ENCODE measurements at places on chromosomes 2 and 18.

DNA sequence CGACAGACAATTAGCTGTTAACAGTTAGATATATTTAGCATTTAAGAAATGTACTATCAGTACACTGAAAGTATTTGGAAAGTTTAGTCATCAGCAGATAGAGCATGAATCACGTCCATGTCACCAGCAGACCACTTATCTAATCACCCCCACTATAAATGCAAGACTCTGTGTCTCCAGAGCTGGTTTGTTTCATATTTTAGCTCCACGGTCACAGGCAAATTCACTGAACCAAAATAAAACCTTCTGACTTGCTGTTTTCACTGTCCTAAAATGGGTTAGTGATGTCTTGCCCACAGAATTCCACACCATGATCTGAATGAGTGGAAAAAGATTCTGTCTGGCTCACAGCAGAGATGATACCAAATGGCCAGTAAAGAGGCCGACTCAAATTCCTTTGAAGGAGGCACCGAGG, 64.9 kb downstream of the CDH2 start:
- no peak for DNase-seq

DNA sequence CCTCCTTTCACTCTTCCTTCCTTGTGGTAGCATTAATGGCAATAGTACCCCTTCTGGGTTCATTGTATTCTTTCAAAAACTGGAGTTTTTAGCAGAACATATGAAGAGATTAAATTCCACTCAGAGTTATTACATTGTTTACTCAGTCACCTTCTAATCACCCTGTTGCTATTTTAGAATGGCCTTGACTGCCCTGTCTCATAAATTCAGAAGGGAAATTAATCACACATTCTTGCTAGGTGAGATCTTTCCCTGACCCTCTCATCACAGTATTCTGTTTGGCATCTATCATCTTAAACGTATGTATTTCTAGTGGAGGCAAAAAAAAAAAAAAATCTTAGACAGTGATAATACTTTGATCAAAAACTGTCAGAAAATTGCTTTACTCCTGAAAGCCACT, 760.4 kb downstream of the ADCYAP1 start:
- DNase-seq: no peak

GRCh38 chr18:37571266-37571665, 5.7 kb upstream of the CELF4 start:
- DNase-seq: no peak

GRCh38 chr18:55054021-55054990, 95.0 kb upstream of the CCDC68 start:
- DNase-seq: no peak

All from CD4-positive, alpha-beta T cell treated with Interleukin-4 for 4 hours (primary cell).